Activated CD4-positive, alpha-beta T cell treated with anti-CD3 and anti-CD28 coated beads, Interleukin-2, Interleukin-6, amounts not matched to agents 100 ng/mL and 50 ng/mL, durations not matched to agents 16 hours and 8 hours (primary cell): ENCODE measurements at places on chromosomes 6 and 20.
A peak's percentile ranks its signal among the peaks of the same experiment; 100 is the strongest.

GRCh38 chr6:157791450-157791849, 31.6 kb upstream of the SNX9 start:
- DNase-seq, result no peak

DNA sequence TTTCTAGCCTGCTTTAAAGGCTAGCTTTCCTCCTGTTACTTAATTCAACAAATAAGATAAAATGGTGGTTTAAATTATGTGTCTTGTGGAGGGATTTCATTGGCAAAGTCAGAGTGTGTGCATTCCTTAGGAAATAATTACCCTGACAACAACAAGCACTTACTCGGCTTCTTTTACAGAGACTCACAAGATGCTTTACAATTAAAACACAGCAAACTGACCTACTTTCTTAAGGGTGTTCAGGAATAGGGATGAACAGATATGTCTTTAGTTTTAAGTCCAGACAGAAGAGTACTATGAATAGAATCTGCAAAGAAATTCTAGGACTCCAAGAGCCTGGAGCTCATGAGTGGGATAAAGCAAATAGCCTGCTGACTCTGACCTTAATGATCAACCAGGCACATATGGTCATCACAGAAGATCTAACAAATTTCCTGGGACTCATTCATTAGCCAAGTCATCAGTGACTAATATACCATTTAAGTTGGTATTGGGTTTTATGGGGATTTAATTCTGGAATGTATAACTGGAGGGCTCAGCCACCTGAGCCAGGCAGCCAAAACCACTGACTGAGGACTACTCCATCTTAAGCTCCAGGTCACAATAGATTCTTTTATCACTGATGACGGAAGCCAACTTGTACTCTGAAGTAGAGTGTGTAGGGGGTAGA, 161.8 kb upstream of the RIMS1 start:
- no peak for DNase-seq

DNA sequence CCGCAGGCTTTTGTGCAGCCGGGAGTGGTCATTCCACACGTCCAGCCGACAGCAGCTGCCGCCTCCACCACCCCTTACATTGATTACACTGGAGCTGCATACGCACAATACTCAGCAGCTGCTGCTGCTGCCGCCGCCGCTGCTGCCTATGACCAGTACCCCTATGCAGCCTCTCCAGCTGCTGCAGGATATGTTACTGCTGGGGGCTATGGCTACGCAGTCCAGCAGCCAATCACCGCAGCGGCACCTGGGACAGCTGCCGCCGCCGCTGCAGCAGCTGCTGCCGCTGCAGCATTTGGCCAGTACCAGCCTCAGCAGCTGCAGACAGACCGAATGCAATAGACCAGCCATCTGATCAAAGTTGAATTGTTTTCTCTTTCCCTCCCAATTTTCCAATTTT, 10.6 kb downstream of the RBM24 start:
- DNase-seq, result no peak

DNA sequence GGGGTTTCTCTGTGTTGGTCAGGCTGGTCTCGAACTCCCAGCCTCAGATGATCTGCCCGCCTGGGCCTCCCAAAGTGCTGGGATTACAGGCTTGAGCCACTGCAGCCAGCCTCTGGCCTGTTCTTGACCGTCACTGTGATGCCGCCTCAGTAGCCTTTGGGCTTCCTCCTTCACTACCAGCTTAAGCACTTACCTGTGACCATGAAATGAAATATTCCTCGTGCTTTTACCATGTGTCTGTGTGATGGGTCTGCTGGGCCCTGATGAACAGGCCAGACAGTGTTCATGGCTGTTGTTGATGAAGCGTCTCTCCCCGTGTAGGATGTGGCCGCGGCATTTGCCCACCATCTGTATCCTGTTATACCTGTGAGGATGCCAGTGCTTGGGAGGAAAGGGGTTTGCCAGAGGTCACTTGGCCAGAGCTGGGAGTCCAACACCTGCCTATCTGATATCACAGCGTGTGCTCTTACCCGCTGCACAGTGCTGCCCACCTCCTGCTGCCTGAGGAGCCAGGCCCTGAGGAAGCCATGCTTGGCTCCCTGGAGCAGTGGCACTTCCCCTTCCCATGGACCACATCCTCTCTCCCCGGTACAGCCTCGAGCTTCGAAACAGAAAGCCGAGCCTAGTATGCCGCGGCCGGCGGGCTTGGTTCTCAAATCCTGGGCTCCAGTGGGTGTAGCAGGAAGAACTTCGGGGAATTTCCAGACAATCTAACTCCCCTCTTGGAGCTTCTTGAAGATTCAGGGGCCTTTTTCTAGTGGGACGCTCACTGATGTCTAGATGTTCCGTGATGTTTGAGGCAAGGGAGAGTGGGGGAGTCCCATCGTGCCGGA, 167.9 kb downstream of the ZDHHC14 start:
- no peak for DNase-seq

DNA sequence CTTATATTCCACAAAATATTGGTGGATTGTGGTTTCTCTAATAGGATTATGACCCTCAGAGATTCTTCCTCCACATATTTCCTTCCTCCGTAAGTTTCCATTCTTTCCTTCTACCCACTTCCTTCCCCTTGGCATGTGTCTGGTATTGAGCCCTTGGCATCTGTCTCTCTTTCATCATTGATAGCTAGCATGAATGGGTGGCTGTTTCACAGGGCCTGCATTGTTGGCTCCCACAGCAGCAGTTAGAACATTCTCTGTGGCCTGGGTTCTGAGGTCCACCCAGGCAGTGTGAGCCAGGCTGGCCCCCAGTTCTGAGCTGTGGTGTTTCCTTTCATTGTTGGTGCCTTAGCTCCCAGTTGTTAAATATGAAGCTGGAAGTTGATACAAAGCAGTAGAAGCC, 125.3 kb downstream of the ANKS1A start:
- no peak for DNase-seq

DNA sequence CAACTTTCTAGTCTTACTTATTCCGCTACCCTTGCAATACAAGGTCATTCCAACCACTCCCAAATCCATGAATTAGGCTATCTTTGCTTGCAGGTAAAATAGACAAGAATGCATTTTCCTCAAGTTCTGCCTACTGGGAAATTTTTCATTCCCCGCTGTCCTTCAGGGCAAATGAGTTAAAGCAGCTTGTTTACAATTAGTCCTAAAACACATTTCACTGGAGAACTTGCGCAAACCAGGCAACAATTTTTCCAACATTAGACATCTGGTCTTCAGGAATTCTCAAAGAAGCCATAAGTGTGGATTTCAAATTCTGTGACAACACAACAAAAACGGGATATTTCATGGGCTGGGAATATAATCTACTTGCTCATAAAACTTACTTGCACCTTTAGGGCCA, 20.4 kb downstream of the SPINT4 start:
- DNase-seq, result no peak

DNA sequence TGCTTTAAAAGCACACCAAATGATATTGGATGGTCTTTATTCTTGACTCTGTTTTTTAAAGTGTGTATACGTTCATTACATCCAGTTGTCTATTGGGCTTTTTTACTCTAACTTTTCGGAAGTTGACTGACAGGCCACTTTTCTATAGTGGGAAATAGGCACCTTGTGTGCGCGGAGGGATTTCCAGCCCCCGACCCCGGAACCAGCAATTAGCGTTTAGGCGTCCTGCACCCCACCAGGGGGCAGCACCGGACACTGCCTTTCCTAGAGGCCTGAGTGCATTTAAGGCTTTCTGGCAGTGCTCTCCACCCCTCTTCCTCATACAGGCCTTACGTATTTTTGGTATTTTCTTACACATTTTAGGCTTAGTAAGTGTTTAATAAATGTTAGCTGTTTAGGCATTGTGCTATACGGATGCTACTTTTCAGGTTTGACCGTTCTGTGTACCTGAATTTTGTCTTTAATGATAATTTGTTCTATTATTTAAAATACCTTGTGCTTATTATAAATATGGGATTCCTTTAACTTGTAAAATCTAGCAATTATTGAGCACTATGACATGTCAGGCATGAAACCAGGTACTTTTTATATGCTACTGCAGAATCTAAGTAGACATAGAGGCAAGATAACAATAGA, 231.8 kb downstream of the BCKDHB start:
- DNase-seq, result peak; percentile 64

- no peak for DNase-seq
Observed at GRCh38 chr6:45003387-45003786, 324.7 kb upstream of the RUNX2 start.

DNA sequence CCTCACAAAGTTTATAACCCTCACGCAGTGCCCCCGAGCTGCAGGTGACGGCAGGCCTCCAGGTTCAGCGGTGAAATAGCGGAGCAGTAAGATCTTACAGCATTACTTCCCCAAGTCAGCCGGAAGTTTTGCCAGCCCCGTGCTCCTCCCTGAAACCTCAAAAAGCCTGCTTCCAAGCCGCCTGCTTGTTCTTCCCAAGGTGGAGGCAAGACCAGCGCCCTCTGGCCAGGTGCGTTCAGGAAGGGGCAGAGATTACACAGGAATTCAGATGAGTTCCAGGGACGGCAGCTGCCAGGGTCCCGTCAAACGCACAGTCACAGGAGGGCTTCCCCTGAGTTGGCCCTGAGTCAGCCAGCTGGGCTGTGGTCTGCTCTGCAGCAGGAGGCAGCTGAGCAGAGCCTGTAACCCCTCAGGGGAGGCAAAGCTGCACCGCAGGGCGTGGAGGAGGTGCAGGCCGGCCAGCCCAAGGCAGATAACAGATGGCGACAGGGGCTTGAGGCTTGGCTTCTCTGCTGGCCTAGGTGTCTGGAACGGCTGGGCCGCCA, 124.1 kb upstream of the RPS6KA2 start:
- DNase-seq, result no peak
